ENCODE measurements at places on chromosomes 2 and 18. TPM values are rescaled to one million over a fixed set of nuclear protein-coding genes. Genes with fewer than 3 reads are reported as not detected.
A peak's percentile ranks its signal among the peaks of the same experiment; 100 is the strongest.

GRCh38 chr2:239564587-239564986, 163.8 kb upstream of the HDAC4 start:
- no peaks in the 10 kb centered on the region for H3K36me3 ChIP-seq
- H3K27me3 ChIP-seq: peaks cover 31% of the 10 kb centered on the region
- DNase-seq: no peak

Gene EIPR1
- total RNA-seq: 32.0 TPM

DNA sequence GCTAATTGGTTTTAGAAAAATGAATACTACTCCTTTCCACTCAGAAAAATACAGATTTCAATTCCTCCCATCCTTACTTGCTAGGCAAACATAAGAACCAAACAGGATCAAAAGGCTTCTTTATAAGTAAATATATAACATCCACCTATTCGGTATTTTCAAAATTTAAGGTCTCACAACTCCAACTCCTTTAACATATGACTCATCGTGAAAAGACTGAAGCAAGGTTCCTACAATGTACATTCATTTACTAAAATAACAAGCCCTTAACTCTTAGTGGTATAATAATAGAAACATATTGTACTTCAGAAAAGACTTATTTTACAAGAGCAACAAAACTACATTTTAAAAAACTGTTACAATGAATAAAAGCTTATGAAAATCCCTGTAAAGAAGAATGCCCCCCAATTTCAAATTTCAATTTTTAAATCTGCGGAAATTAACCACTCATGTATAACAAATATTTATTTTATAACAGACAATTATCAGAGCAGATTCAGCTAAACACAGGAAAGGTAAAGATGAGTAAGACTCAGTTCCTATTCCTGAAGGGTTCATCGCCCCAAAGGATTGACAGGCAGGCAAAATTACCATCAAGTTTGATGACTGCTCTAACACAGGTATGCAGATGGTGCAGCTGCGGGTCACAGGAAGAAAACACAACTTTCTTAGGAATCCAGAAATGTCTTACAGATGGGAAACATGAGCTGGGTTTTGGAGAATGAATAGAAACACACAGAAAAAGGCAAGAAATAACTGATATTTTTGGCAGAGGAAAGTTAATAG, 96.4 kb downstream of the COBLL1 start:
- peaks cover 64% of the 10 kb centered on the region for H3K4me1 ChIP-seq
- no peaks in the 10 kb centered on the region for H3K27me3 ChIP-seq
- peaks cover 7% of the 10 kb centered on the region for H3K36me3 ChIP-seq
- H3K27ac ChIP-seq: no peak overlapping the region
- no peak for DNase-seq
- no peak overlapping the region for H3K4me3 ChIP-seq

DNA sequence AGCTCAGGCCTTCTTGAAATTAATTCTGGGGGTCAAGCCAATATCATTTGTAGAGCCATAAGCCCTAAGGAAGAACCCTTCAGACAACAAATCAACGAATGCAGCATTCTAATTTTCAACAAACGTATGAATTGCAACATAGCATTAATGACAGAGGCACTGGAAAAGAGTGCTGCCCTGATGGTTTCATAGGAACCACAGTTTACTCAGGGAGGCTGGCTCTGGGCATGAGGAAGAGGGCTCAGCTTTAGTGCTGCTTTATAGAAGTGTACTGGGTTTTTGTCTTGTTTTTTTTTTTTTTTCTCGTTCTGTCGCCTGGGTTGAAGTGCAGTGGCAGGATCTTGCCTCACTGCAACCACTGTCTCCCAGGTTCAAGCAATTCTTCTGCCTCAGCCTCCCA, 36.1 kb upstream of the CAB39 start:
- H3K27ac ChIP-seq: no peak overlapping the region
- no peaks in the 10 kb centered on the region for H3K36me3 ChIP-seq
- no peak for DNase-seq
- peaks cover 13% of the 10 kb centered on the region for H3K4me1 ChIP-seq
- H3K27me3 ChIP-seq: peaks cover 12% of the 10 kb centered on the region

GRCh38 chr18:79645291-79645983, 34.2 kb upstream of the CTDP1 start:
- no peak for DNase-seq
- no peak overlapping the region for H3K27ac ChIP-seq
- no peak overlapping the region for H3K4me3 ChIP-seq
- H3K36me3 ChIP-seq: no peaks in the 10 kb centered on the region
- H3K4me1 ChIP-seq: no peaks in the 10 kb centered on the region
- H3K27me3 ChIP-seq: peaks cover 29% of the 10 kb centered on the region

DNA sequence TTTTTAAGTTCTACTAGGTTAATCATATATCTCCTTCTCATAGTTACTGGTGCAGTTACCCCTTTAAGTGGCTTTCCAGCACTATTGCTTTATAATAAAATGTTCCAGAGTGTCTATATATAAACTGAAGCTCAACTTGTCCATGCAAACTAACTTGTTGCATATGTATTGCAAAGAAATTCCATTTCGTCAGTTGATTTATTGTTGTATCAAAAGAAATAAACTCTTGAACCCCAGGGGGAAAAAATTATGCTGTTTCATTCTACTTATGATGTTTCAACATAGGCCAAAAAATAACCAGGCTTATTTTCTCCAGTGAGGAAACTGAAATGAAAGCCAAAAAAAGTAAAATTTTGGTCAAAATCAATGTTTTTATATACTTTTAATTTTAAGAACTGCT, 491.9 kb downstream of the NR4A2 start:
- H3K36me3 ChIP-seq: no peaks in the 10 kb centered on the region
- H3K4me1 ChIP-seq: peaks cover 3% of the 10 kb centered on the region
- no peak overlapping the region for H3K4me3 ChIP-seq
- H3K27me3 ChIP-seq: no peaks in the 10 kb centered on the region

DNA sequence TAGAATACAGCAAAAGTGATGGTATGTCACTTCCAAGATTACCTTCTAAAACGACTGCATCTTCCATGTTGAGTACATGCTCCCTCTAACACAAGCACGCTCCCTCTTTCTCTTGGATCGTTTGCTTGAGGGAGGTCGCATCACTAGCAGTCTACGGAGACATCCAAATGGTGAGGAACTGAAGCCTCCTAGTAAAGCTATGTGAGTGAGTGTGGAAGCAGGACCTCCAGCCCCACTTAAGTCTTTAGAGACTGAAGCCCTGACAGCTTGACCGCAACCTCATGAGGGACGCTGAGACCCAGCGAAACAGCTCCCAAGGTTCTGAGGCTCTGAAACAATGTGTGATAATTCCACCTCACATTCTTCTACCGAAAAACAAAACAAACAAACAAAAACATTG, 486.7 kb upstream of the GCFC2 start:
- no peak overlapping the region for H3K4me3 ChIP-seq
- no peaks in the 10 kb centered on the region for H3K27me3 ChIP-seq
- no peak overlapping the region for H3K27ac ChIP-seq

GRCh38 chr2:190303647-190304046, 16.0 kb downstream of the HIBCH start:
- H3K4me3 ChIP-seq: no peak overlapping the region
- DNase-seq: no peak
- no peak overlapping the region for H3K27ac ChIP-seq
- peaks cover 4% of the 10 kb centered on the region for H3K4me1 ChIP-seq
- peaks cover 36% of the 10 kb centered on the region for H3K36me3 ChIP-seq

DNA sequence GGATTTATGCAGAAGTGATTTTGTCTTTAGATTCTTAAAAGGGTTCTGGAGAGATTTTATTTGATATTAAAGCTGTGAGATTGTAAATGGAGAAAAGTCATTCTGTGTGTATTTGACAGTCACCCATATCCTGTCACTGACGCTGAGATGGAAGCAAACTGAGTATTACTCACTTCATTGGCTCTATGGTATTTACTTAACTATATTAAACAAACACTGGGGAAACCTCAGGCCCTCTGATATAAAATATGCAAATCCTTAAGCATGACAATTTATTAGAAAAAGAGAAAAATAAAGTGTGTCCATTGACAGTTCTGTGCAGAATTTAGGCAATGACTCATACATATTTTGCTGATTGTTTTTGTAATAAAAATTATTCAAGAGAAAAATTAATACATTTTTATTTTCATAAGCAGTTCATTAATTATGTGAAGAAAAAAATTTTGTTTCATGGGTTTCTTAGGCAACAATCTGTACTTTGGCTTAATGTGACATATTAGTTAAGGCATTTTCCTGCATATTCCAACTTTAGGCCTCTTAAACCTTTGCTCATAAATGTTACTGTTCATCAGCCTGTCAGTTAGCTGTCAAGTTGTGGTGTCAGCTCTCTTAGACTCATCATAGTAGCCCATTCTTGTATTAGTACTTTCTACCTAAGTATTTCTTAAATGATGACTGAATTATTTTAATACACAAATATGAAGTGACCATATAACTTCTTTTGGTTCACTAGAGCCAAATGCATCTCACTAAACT, 99.9 kb downstream of the PARD3B start:
- no peaks in the 10 kb centered on the region for H3K4me1 ChIP-seq
- no peaks in the 10 kb centered on the region for H3K27me3 ChIP-seq
- DNase-seq: no peak
- H3K4me3 ChIP-seq: no peak overlapping the region
- H3K27ac ChIP-seq: no peak overlapping the region
- peaks cover 2% of the 10 kb centered on the region for H3K36me3 ChIP-seq

GRCh38 chr2:38065502-38066135, 10.3 kb downstream of the CYP1B1 start:
- no peak for DNase-seq
- no peaks in the 10 kb centered on the region for H3K36me3 ChIP-seq
- H3K4me3 ChIP-seq: no peak overlapping the region

DNA sequence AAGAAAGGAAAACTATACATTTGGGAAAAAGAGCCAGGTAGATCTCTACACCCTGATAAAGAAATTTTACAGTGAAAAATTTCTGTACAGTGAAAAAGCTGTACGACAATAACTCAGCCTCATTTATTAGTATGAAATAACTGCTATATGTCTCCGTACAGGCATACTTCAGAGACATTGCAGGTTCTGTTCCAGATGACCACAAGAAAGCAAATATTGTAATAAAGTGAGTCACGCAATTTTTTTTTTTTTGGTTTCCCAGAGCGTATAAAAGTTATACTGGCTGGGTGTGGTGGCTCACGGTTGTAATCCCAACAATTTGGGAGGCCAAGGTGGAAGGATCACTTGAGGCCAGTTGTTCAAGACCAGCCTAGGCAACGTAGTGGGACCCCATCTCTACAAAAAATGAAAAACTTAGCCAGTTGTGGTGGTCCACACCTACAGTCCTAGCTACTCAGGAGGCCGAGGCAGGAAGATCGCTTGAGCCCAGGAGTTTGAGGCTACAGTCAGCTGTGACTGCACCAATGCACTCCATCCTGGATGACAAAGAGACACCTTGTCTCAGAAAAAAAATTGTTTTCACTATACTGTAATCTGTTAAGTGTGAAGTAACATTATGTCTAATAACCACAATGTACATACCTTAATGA, 28.2 kb upstream of the AMMECR1L start:
- no peak overlapping the region for H3K4me3 ChIP-seq
- H3K27ac ChIP-seq: no peak overlapping the region
- no peaks in the 10 kb centered on the region for H3K4me1 ChIP-seq
- no peaks in the 10 kb centered on the region for H3K36me3 ChIP-seq
- no peak for DNase-seq

DNA sequence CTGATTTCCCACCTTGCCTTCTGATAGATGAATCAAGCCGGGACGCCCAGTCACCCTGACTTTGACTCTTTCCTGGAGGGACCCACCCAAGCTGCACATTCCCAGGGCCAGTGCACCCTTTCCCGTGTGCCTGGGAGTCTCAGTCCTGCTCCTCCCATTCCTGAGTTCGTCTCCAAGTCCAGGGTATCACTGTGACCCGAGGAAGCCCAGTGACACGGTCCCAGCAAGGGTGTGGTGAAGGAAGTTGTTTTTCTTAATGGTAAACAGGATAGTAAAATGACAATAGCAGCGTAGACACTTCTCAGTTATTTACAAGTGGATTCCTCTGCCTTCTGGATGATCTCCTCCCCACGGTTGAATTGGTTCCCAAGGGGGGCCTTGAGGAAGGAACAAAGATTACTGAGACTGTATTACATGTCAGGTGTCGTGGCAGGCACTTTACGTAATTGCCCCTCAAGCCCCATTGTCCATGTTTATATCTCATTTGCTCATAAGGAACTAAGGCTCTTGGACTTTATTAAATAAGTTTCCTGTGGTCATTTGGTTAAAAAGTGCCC, 123.3 kb downstream of the PRKCE start:
- H3K4me3 ChIP-seq: no peak overlapping the region
- no peaks in the 10 kb centered on the region for H3K36me3 ChIP-seq
- DNase-seq: no peak
- H3K27me3 ChIP-seq: peaks cover 18% of the 10 kb centered on the region

DNA sequence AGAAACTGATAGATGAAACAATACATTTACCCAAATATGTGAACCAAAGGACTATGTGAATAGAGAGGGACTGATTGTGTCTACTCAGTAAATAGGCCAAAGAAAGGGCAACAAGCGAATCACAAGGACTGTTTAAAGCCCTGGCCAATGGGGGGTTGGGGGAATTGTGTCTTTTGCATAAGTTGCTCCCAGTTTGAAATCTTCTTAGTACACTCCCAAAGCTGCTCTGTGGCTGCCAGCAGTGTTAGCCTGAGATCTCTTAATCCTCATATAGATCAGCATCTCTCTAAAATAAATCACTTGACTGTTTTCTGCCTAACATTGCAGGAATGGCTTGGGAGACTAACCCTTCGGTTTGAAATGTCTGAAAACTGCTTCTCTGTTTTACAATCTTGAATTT, 236.4 kb downstream of the PLCL1 start:
- H3K4me3 ChIP-seq: no peak overlapping the region
- peaks cover 7% of the 10 kb centered on the region for H3K36me3 ChIP-seq
- H3K27ac ChIP-seq: no peak overlapping the region
- H3K27me3 ChIP-seq: no peaks in the 10 kb centered on the region
- H3K4me1 ChIP-seq: peaks cover 24% of the 10 kb centered on the region
- DNase-seq: no peak

DNA sequence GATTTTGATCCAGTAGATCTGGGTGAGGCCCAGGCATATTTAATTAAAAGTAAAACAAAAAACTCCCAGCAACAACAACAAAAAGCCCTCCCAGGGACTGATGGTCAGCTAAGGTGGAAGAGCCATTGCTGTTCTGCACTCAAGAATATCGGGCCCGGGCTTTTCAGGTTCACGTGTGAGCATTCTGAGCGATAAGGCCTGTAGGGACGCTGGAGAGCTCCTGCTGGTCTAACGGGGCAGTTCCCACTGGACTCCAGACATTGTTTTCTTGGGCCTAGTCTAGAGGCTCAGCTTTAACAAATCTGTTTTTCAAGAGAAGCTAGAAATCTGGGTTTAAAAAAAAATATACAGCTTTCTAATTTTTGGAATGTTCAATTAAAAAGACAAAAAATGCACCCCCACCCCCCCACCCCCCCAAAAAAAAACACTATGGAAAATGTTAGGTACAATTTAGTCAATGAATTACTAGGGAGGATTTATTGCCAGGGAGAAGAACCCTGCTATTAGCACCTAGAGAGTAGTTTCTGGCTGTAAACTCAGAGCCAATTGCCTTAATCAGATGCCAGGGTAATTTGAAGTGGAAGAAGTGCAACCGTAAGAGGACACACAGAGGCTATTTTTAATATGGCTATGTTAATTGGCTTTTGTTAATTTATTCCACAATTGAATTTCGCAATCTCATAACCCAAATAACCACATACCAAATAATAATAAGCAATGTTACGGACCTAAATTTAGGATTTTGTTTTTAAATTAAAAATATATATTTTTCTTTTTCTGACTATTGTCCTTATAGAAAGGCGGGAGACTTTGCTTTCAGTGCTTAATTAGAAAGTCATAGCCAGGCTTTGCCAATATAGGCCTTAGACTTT, 78.9 kb downstream of the MAP4K4 start:
- no peaks in the 10 kb centered on the region for H3K27me3 ChIP-seq
- H3K4me1 ChIP-seq: peaks cover 40% of the 10 kb centered on the region
- peak overlapping the region; percentile 30 for H3K27ac ChIP-seq
- DNase-seq: no peak
- no peaks in the 10 kb centered on the region for H3K36me3 ChIP-seq

Gene ELOA2
- not detected for total RNA-seq

Gene INHBB
- total RNA-seq: 0.16 TPM

Gene RSAD2
- 4.4 TPM for total RNA-seq

Gene SNRNP27
- 46.7 TPM for total RNA-seq

Gene FAM136A
- total RNA-seq: 74.9 TPM

Gene SERPINB12
- not detected for total RNA-seq

Measured in progenitor cell of endocrine pancreas (in vitro differentiated cells).